ENCODE measurements at places on chromosomes 6 and 20.
A peak's percentile ranks its signal among the peaks of the same experiment; 100 is the strongest.

DNA sequence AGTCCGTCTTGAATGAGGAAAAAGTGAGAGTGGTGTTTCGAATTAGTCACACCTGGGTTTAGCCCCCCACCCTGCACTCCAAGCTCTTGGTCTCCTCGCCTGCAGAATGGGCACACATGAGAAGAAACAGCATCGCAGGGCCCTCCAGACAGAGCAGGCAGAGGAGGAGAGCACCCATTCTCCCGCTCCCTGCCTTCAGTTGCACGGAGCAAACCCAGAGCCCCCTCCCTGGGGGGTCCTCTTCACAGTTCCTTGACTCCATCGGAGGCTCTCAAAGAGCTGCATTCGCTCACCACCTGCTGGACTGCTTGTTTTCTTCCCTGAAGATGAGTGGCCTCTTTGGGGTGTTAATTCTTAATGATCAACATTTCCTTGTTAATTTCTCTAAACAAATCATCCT, 5.1 kb downstream of the CST7 start:
- no peak for DNase-seq

- DNase-seq, result no peak
Measured at GRCh38 chr6:44049163-44049988, 77.9 kb downstream of the MRPL14 start.

- no peak for DNase-seq
Measured at GRCh38 chr6:161105408-161105807, 113.8 kb downstream of the MAP3K4 start.

DNA sequence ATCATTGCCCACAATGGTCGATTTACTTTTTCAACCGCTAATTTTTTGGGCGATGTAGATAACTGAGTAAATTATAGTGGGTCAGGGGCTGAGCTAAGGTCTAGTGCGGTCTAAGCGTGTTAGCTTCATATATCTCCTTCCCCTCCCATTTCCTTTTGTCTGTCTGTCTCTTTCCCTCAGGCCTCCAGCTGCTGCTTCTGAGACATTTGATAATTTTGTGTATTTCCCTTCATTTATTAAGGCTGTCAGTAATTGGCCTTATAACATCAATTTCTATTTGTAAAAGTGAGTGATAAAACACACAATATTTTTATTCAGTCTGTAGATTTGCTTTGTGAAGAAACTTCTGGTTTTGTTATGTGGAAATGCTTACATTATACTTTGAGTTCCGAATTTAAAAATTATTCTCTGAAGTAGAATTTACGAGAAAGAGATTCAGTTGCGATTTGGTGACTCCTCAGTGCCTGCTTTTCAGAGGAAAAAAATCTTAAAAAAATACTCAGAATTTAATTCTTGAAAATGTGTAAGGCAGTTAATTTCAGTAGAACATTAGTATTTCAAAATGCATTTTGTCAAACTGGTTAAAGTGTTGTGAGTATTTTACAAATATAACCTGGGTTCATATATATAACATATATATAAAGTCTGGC, 1.4 kb downstream of the TMEM170B start:
- no peak for DNase-seq

DNA sequence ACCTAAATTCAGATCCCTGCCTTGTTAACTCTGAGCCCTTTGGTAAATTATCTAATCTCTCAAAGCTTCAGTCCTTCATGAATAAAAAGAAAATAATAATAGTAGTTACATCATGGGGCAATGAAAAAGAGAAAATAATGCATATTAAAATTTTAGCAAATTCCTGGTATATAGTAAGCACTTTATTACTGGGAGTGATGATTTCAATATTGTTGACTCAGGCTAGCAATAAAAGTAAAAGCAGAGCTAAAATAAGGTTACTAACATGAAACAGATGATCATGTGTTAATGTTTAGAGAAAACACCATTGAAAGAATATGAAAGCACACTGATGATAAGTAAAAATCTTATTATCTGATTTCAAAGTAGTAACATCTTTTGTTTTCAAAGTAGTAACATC, 13.6 kb downstream of the GINS1 start:
- no peak for DNase-seq

GRCh38 chr6:119174879-119175817, 96.7 kb upstream of the FAM184A start:
- peak; percentile 48 for DNase-seq

DNA sequence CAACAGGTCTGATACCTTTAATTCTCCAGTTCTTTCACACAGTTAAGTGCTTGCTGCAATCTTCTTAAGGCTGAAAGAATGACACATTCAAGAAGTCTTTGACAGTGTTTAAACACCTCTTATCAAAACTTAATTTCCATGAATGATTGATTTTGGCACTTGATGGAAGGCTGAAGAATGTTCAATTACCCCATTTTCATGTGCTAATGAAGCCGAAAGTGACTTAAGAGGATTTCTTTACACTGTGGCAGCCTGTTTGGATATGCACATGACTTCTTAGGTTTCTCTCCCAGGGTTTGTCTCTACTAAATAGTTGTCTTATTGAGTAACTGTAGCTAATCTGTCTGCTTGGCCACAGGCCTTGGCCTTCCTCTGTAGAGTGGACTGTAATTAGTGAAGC, 81.1 kb upstream of the PRDM1 start:
- no peak for DNase-seq

DNA sequence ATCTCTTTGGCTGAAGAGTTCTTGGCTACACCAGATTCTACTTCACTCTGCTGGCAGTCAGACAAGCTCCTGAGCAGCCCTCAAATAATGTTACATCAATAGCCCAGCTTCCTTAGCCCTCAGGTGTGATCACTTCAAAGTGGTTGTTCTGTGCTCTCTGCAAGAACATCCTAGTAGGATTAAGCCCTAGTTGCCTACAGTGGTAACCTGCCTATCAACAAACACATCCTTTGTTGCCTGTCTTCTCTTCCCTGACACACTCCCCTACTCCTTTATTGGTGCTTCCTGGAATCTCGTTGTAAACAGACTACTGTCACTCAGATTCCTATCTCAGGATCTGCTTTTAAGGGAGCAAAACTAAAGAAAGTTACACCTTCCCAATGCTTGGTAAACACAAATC, 45.1 kb upstream of the TASP1 start:
- DNase-seq, result no peak

DNA sequence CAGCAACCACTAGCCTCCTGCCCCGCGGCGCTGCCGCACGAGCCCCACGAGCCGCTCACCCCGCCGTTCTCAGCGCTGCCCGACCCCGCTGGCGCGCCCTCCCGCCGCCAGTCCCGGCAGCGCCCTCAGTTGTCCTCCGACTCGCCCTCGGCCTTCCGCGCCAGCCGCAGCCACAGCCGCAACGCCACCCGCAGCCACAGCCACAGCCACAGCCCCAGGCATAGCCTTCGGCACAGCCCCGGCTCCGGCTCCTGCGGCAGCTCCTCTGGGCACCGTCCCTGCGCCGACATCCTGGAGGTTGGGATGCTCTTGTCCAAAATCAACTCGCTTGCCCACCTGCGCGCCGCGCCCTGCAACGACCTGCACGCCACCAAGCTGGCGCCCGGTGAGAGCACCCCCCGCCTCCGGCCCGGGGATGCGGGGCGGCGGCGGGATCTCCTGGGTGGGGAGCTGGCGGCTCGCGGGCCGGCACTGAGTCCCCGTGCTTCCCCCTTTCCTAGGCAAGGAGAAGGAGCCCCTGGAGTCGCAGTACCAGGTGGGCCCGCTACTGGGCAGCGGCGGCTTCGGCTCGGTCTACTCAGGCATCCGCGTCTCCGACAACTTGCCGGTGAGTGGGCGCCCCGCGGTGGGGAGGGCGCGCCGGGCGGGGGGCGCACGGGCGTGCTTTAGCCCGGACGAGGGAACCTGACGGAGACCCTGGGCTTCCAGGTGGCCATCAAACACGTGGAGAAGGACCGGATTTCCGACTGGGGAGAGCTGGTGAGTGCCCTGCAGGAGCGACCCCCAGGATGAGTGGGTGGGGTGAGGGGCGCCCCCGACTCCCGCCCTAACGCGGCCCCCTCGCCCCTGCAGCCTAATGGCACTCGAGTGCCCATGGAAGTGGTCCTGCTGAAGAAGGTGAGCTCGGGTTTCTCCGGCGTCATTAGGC, 585 bp downstream of the PIM1 start:
- peak; percentile 32 for DNase-seq

DNA sequence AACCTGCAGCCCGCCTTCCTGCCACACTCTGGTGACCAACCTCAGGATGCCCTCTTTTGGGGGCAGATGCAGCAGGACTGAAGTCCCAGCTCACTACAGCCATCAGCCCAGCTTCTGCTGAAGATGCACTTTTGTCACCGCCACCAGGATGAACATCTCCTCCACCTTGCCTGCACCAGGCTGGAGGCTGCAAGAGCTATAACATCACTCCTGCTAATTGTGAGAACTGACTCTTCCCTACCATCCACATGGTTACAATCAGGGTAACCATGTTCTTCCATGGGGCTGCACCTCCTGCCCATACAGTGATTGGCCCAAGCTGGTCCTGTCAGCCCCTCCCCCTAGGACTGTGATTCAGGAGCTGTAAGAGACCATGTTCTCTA, 2.0 kb upstream of the ACTL10 start:
- DNase-seq, result no peak

GRCh38 chr6:89252907-89253306, 35.7 kb upstream of the GABRR1 start:
- DNase-seq, result no peak

DNA sequence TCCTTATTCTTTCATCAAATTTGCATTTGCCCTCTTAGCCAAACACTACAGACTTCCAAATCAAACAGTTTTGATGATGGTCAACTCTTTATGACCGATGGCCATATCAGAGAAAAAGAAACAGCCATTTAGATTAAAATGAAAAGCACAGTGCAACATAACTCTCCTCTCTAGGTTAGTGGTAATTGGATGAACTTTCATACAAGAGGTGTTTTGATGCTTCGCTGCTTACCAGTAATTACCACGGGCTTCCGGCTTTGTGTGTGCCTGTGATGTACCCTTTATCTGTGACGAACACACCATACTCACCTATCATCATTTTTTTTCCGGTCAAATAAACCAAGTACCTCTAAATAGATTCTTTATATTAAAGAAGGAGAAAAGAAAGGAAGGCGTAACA, 181.8 kb downstream of the FOXA2 start:
- DNase-seq, result no peak

- peak; percentile 26 for DNase-seq
Measured at GRCh38 chr6:113433335-113433991, 423.7 kb upstream of the MARCKS start.

DNA sequence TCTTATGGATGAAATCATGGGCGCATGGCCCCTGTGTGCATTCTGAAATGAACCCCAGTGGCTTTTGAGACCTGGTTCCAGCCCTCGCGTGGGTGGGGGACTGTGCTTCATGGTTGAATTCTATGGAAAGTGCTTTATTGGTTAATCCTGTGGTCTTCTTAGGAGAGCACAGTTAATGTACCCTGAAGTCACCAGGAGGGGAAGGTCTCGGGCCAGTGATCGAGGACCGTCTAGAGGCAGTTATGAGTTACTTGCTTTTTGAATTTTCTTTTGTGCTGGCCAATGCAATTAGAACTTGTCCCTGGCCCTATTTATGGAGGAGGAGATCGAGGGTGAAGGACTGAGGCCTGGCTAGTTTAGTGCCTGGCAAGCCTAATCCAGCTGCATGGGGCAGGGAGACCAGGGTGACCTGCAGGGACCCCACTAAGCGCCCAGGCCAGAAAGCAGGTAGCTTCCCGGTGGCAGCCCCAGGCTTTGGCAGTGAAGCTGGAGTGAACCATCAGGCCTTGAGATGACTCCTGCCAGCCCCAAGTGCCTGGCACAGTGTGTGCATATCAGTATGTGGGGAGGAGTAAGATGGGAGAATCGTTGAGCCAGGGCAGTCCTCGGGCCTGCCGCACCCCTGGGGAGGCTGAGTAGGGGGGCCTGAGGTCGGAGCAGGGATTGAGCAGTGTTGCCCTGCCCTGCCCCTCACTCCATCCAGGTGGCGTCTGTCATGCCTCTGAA, 144.6 kb upstream of the RNF24 start:
- no peak for DNase-seq

- no peak for DNase-seq
Measured at GRCh38 chr6:89410788-89411144, 1.3 kb downstream of the RRAGD start.

GRCh38 chr6:74939151-74939708, 266.6 kb downstream of the COL12A1 start:
- no peak for DNase-seq

DNA sequence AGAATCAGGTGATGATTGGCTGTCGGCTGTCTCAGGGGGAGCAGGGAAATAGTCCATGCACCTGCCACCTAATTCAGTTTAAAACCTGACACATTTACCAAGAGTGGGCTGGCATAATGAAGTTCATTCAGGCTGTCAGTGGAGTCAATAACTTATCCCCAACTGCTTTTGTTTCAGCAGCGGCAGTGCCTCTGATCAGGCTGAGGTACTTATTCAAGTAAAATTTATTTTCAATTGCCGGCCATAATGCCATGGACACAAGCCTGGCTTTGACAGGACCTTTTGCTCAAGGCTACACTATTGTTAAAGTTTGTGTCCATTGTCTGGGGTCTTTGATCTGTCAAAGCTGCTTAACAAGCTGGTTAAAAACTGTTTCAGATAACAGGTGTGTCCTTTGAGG, 20.6 kb downstream of the OLIG3 start:
- DNase-seq, result no peak

GRCh38 chr6:108874470-108875160, 26.4 kb downstream of the ARMC2 start:
- no peak for DNase-seq

DNA sequence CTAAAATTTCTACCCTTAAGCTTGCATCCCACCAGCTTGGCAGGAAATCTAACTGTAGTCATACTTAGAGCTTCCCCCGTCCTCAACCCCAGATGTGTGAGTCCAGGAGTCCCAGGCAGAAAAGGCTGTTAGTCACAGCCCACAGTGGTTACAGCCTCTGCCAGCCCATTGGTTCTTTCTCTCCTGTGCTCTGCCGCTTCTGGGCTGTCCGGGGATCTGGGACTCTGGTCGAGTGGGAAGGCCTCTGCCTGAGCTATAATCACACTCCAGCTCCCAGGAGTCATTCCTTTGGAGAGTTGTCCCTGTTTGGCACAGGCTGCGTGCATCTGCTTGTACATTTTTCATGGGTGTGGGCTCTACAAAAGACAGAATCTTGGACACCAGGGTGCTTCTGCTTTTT, 45.6 kb upstream of the FYN start:
- DNase-seq, result peak; percentile 64

DNA sequence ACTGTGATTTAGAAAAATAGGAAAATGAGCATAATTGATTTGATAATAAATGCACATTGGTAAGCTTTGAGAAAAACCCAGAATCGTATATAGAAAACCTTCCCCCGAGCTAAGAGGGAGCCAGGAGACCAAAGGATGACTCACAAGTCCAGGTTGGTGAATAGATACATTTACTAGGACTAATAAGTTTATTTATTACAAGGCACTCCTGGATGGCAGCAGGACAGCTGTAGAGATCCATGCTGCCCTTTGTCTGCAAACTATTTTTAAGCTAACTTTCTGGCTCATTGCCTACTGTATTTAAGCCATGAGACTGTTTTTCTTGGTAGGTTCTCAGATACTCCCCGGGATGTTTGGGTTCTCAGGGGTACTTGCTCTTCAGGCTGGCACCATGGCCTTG, 13.4 kb downstream of the CASP8AP2 start:
- no peak for DNase-seq

DNA sequence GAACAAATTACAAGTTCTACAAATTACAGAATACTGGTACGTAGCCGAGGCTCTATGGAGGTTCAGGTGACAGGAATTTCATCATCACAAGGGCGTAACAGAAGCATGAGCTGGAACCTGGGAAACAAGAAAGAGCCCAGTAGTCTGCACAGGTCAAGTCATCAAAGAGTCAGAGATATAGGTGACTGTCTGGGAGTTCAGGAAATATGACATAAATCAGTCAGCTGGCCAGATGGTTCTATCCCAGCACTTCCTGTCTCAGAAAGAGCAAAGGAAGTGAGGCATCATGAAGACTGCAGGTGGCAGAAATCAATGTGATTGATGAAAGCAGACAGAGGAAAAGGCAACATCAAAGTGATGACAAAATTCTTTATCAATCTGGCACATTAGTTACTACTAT, 23.3 kb downstream of the MYCT1 start:
- DNase-seq, result no peak

Data from hindlimb muscle (tissue), 1 donor.